Activated CD4-positive, alpha-beta T cell treated with anti-CD3 and anti-CD28 coated beads, Interleukin-2, amount 50 U/mL, for 24 hours (primary cell): ENCODE measurements at places on chromosomes 11 and 22.

DNA sequence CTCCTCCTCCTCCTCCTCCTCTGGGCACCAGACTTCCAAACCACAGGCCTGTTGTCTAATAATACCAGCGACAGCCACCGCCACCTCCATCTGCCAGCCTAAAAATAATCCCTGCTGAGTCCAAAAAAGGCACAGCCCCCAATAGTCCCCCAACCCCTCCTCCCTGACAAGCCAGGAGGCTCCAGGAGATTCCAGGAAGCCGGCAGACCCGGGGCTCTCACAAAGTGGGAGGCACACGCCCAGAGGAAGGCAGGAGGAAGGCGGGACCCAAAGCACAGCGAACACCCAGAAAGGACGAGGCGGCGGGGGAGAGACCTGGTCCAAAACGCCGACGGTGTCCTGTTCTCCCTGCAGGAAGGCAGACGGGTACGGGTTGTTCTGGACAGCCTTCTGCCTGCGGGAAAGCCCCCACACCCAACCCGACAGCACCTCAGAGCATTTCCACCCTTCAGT is 5.9 kb downstream of the IGSF9B start:
- DNase-seq = no peak

GRCh38 chr11:71112454-71112853 is 139.9 kb downstream of the SHANK2 start:
- DNase-seq = no peak

DNA sequence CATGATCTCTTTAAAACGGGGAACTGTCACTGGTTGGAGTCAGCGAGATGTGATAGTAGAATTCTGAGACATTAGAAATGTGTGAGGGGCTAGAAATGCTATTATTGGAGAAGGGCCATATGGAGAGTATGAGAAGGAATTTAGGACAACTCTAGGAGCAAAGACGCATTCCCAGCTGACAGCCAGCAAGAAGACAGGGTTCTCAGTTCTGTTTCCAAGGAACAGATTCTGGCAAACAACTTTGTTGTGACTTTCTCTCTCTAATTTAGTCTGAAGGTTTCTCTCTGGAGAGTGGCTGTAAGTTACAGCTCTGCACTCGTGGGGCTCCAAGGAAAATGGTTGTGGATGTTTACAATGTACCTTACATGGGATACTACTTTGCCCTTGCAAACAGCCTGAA is 876.3 kb downstream of the FAM181B start:
- DNase-seq = no peak

- no peak for DNase-seq
Observed at GRCh38 chr11:112247201-112247600, 13.5 kb downstream of the PLET1 start.

DNA sequence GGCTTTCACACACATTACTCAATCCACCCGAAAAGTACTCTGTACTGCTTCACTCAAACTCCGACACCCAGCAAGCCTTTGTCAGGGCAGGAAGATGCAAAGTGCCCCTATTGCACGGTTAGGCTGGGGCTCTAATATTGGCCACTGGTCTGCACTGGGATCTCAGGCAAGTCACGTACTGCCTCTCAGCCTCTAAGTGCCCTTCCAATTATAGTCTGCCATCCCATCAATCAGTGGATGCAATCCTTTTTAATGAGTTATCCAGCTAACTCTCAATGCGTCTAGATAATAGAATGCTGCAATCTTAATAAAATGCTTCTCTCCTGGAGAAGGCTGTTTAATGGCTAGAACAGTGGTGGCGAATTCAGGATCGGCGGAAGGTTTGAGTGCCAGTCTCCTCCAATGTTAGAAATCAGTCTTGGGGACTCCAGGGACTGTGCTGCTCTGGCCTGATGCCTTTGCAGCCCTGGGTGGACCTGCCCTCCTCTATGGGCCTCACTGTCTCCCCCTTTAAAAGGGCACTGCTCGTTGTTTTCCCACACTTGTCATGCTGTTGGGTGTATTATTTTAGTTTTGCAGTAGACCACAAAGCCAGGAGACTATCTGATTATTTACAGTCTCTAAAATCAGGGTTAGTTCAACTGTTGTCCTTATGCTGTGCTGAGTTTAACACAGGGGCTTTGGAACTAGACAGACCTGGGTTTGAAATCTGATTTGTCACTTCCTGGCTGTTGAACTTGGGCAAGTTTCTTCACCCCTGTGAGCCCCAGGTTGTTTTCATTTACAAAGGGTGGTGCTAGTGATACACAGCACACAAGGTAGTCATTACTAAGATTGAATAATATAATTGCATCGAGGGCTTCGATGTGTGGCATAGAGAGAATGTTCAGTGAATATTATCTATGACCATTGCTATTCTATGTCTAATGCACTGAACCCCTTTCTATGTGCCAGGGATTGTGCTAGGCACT is 36.7 kb downstream of the CLMP start:
- DNase-seq = no peak

DNA sequence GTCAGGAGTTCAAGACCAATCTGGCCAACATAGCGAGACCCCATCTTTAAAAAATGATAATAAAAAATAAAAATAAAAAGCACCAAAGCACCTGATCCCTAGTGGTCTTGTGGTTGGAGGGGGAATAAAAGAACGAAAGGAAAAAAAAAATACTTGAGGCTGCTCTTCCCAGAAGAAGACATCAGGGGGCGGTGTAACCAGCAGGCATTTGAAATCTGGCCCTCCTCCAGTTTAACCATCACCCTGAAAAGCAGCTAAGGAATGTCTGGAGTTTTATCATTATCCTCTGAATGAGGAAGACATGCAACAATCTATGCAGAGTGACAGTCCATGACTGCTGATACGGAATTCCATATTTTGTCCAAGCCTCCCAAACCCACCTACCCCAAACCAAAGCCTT is 5.6 kb upstream of the KCTD17 start:
- no peak for DNase-seq

DNA sequence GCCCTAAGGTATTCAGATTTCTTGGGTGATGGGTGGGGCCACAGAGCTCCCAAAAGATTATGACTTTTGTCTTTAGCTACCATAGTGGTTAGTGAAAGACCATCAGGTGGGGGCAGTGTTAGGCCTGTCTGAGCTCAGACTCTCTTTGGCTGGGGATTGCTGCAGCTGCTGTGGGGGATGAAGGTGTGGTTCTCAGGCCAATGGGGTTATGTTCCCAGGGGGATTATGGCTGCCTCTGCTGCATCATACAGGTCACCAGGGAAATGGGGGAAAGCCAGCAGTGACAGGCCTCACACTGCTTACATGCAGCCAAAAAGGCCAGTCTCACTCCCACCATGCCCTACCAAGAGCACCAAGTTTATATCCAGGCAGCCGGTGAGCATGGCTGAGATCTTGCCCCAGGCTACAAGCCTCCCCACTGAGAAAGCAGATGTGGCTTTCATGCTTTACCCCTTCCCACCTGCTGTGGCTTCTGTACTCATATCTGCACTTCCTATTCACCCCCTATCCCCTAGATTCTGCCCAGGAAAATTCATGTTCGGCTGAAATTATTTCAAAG is 24.8 kb downstream of the CNTF start:
- no peak for DNase-seq

- no peak for DNase-seq
Observed at GRCh38 chr11:115930886-115931547, 426.8 kb upstream of the CADM1 start.

- no peak for DNase-seq
Observed at GRCh38 chr11:64875369-64876228, 2.8 kb downstream of the EHD1 start.

GRCh38 chr22:40265783-40266182 is 80.5 kb upstream of the ADSL start:
- DNase-seq = no peak

- DNase-seq = no peak
Observed at GRCh38 chr11:3190600-3190999, 25.5 kb upstream of the OSBPL5 start.

GRCh38 chr11:20022363-20023081 is 137.8 kb downstream of the DBX1 start:
- no peak for DNase-seq
